Stimulated activated CD8-positive, alpha-beta memory T cell treated with anti-CD3 and anti-CD28 coated beads, Interleukin-7, amount 100 ng/mL, for 48 hours (primary cell): ENCODE measurements at places on chromosomes 12 and 14.

DNA sequence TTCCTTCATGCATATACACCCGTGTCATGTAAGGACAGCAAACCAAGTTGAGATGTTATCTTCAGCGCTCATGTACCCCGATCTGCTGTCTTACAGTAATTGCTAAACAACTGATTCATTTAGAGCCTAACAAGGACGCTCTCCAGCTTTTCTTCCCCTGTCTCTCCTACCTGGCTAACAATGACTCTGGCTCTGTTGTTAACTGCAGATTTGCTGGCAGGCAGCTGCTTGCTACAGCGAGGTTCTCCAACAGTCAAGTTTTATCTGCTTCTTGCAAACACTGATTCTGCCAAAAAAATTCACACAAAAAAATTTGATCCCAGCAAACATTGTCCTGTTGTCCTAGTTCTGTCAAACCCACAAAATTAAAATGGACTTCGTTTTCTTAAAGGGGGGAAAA lies 101.6 kb downstream of the OTX2 start:
- DNase-seq, result no peak

- DNase-seq, result no peak
Measured at GRCh38 chr14:96455588-96455987, 46.6 kb upstream of the PAPOLA start.

- DNase-seq, result no peak
Measured at GRCh38 chr14:42214981-42215491, 608.4 kb downstream of the LRFN5 start.

DNA sequence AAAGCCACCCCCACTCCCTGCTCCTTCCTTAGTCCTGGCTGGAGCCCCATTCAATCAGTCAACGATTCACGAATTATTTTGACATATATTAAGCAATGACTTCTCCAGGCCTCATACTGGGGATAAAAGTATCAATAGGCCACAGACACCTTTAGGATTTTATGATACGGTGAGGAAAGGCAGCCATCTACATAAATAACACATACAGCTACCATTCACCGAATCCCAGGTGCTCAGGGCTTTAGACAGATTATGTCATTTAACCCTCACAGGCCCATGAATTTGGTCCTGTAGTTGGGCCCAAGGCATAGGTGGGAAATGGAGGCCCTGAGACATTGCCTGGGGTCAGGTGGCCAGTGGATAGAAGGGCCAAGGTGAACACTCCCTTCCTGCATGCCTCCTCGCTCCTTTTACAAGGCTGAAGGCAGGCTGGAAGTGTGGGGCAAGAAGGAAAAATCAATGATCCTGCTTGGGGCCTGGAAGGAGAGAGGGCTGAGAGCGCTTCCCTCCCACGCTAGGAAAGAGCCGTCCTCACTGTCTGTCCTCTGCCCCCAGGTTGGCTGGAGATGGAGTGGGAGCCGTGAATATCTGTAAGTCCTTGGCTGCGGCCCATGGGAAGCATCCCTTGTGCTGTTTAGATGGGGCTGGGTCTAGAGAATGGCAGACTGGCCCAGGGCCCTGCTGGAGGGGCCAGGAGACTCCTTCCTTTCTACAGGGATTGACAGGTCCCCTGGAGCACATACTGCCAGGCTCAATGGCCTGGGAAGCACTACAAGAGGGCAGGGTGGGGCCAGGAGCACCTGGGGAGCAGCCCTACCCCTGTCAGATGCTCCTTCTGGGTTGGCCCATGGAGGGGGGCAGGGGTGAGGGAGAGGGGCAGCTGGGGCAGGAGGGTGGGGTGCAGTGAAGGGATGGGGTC lies 14.8 kb downstream of the KRT7 start:
- no peak for DNase-seq

DNA sequence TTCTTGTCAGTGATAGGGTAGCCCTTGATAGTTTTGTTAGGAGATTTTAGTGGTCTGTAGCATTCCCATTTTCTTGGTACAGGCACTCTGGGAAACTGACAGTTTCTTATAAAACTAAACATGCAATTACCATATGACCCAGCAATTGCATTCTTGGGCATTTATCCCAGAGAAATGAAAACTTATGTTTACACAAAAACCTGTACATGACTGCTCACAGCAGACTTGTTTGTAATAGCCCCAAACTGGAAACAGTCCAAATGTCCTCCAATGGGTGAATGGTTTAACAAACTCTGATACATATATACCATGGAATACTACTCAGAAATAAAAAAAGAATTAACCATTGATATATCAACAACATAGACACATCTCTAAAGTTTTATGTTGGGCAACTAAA lies 75.5 kb downstream of the BORCS5 start:
- no peak for DNase-seq
